ENCODE measurements at places on chromosomes 1 and 21.

- DNase-seq: no peak
These were observed 19.5 kb downstream of the MCM3AP start for GRCh38 chr21:46265736-46266525.

- DNase-seq: no peak
These were observed 15.2 kb downstream of the NR5A2 start for GRCh38 chr1:200042552-200043335.

DNA sequence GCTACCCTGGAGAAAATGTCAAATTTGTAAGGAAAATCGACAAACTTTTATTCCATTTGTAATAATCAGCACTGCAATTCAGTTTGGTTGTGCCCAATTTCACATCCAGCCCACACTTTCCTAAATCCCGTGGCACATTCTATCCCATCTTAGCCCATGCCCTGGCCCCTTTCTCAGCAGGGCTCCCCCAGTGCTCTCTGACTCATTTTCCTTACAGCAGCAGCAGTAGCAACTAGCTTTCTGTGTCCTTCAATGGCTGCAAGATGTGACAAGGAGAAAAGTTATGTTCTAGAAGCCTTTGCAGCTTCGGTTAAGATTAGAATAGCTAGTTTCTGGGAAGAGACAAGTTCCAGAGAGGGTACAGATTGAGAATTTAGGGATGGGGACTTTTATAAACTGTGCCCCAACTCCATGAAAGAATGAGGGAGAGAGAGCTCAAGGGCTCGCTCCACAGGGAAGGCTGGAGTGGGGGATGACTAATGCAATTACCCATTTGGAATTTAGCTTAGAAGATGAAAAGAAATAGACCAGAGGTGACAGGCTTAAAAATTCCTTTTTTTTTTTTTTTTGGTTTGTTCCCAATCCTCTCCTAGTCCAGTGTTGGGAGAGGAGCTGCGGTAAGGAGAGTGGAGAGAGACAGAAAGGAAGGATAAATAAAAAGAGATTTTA, 47.0 kb upstream of the POU2F1 start:
- no peak for DNase-seq

- no peak for DNase-seq
These were observed 97.5 kb upstream of the ARHGEF16 start for GRCh38 chr1:3356827-3357460.

- DNase-seq: no peak
These were observed 123.9 kb downstream of the LHX4 start for GRCh38 chr1:180353945-180354344.

DNA sequence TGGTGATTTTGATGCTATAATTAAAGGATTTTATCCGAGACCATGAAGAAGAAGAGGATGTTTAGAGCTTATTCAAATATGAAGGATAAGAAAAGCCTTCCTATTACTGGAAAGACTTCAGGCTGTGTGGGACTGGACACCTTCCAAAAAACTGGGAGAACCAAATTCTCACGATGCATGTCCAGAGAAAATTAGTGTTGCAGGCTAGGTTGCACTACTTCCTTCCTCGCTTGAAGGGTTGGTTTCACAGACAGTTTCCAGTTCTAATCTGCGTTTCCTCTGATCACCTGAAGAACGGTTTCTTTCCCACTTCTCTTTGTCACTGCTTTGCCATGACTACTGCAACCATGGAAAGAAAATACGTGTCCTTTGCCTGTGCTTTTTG, 2.0 kb downstream of the MTARC2 start:
- no peak for DNase-seq

- DNase-seq: no peak
These were observed 39.5 kb downstream of the LBR start for GRCh38 chr1:225388372-225388771.

GRCh38 chr21:44532712-44533111, 7.3 kb downstream of the KRTAP10-1 start:
- DNase-seq: no peak

GRCh38 chr1:117752661-117753060, 146.8 kb downstream of the TENT5C start:
- DNase-seq: no peak

DNA sequence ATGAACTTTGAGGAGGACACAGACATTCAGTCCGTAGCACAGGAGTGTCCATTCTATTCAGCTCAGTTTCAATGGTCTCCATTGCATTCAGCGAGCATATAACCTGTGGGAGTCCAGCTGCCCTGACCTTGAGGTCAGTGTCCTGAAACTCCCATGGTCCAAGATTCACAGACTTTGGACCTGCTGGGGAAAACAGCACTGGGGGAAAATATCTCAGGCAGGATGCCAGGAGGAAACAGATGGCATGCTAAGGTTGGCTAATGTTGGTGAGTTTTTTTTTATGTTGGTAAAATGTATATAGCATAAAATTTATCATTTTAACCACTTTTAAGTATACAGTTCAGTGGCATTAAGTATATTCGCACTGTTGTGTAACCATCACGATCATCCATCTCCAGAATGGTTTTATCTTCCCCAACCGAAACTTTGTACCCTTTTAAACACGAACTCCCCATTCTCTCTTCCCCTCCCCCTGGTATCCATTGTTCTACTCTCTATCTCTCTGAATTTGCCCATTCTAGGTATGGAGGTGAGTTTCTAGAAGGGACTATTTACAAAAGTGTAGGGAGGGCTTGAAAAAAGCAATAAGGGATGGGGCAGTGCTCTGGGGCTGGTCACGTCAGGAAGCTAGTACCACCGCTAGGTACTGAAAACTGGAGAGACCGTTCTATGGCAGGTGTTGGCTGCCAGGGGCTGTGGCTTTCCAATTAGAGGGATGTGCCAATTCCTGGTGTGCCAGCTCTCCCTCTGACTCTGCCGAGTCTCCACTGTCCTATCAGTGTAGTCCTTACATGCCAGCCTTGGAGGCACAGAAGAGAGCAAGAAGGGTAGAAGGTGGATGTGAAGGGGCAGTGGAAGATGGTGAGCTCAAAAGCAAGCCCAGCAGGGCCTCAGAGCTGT, 85.3 kb downstream of the FOXD2 start:
- no peak for DNase-seq

DNA sequence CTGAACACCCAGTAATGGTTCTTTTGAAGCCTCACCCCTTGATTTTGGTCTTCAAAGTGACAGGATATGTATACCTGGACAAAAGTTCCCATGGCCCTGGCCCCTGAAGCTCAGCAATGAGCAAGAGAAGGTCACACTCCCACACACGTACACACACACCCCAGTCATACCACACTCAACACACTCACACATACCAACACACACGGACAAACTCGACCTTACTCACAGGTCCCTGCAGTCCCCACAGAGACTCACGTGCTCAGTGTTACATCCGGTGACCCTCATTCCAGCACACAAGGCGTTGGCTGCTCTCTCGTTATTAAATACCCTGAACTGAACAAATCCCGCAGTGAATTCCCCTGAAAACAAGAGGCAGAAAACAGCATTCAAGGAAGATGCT, 5.9 kb downstream of the ITLN1 start:
- DNase-seq: no peak

GRCh38 chr1:245702346-245702745, 547.6 kb downstream of the KIF26B start:
- no peak for DNase-seq

- no peak for DNase-seq
These were observed 79.2 kb downstream of the UBIAD1 start for GRCh38 chr1:11352058-11352715.

DNA sequence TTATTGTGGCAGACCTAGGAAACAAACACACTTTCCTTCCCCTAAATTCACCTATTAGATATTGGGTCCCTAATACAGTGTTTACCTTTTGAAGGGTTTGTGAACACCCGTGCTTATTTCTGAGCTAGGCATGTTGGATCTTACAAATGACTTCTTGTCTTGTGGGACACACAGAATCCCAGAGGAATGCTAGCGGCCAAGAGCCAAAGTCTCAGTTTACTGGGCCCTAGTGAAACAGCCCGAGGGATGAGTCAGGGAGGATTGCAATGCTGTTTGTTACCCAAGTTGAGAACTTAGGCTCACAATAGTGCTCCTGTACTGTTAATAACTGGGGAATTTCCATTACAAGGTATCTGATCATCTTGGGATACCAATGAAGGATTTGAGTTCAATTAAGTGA, 100.1 kb upstream of the AKT3 start:
- DNase-seq: no peak

DNA sequence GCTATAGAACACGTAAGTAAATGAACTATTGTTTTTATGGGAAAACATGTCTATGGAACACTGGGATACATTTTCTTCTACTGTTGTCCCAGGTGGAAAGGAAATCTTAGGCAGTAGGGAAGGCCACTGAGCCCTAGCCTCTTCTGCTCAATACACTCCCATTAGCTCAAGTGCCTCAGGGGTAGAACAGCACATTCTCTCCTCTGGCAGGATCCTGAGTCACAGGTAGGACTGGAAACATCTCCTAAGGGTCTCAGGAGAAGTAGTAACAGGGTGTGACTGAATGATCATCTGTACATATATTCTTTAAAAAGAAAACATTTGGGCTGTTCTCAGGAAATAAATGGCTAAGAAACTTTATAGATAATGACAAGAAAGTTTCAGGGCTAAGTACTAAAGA, 175.6 kb upstream of the ESRRG start:
- no peak for DNase-seq

DNA sequence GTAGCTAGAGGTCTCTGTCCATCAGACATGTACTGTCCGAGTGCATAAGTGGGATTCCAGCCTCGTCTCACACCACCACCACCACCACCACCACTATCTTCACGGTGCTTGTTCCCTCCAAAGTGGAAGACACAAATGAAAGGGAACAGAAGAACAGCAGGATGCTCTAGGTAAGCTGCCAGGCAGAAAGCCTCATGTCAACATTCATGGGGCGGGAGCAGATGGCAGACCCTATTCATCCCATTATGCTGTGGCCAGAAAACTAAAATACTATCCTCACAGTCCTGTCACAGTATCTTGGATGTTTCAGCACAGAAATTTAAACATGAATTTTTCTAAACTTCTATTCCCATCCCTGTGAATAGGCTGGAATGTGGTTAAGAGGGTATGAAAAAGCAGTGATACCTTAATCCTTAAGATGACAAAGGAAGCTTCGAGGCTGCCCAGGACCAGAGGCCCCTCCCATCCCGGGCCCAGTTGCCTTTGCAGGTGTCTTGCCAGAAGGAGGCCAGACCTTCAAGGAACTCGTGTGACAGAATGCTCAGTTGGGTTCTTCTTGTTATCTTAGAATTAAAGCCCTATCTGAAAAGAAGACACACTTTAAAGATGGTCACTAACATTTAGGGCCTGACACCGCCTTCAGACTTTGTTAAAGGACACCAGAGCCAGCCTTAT, 24.7 kb downstream of the APCS start:
- no peak for DNase-seq

DNA sequence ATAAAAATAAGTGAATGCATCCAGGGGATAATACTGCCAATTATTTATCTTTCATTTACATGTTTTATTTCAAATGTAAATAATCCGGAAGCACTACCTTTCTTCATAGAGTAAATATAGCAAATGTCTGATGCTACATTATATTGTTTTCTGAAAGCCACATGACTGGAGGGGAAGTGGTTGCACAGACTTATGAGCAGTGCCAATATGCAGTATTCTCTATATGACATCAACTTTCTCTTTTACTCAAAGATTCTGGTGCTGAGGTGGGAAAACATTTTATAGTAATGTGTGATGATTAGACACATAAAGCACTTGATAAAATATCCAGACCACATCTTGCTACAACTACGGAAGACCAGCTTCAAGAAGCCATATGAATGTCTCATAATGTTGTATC, 314.7 kb downstream of the NEGR1 start:
- no peak for DNase-seq

GRCh38 chr1:184907500-184907899, 66.8 kb downstream of the NIBAN1 start:
- no peak for DNase-seq

- DNase-seq: no peak
These were observed 225.7 kb downstream of the GREM2 start for GRCh38 chr1:240385985-240386978.

- DNase-seq: no peak
These were observed 110.8 kb downstream of the TSEN15 start for GRCh38 chr1:184162281-184162680.

GRCh38 chr1:23837908-23838307, 12.7 kb upstream of the HMGCL start:
- DNase-seq: no peak
